ENCODE measurements at places on chromosomes 12 and 14.

- no peak for DNase-seq
Observed at GRCh38 chr12:111303531-111303930, 65.4 kb downstream of the PHETA1 start.

DNA sequence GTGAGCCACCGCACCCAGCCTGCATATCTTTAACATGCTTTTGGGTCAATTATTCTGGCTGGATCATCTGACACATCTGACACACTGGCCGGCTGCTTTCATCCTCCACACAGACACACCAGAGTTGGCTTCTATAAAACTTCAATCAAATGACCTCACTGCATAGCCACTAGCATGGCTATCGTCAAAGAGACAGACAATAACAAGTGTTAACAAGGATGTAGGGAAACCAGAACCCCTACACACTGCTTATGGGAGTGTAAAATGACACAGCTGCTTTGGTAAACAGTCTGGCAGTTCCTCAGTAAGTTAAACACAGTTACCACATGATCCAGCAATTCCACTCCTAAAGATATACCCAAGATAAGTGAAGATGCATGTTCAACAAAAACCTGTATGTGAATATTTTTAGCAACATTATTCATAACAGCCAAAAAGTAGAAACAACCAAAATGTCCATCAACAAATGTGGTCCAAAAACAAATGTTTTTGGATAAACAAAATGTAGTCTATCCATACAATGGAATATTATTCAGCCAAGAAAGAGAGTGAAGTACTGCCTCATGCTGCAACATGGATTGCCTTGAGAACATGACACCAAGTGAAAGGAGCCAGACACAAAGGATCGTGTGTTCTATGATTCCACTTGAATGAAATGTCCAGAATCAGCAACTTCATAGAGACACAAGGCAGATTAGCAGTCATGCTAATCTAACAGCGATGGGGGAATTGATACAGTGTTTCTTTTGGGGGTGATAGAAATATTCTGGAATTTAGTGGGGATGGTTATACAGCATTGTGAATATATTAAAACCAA is 10.1 kb downstream of the KDM2B start:
- DNase-seq: no peak

GRCh38 chr14:69354383-69355153 is 43.5 kb downstream of the ERH start:
- peak; percentile 32 for DNase-seq

- no peak for DNase-seq
Observed at GRCh38 chr12:29270446-29270845, 110.5 kb downstream of the ERGIC2 start.

GRCh38 chr12:18108611-18109010 is 18.6 kb upstream of the RERGL start:
- no peak for DNase-seq

DNA sequence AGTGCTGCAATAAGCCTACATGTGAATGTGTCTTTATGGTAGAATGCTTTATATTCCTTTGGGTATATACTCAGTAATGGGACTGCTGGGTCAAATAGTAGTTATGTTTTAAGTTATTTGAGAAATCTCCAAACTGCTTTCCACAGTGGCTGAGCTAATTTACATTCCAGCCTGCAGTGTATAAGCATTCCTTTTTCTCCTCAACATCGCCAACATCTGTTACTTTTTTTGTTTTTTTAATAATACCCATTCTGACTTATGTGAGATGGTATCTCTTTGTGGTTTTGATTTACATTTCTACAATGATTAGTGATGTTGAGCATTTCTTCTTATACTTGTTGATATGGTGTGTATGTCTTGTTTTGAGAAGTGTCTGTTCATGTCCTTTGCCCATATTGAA is 1186.2 kb downstream of the BCL11B start:
- no peak for DNase-seq

DNA sequence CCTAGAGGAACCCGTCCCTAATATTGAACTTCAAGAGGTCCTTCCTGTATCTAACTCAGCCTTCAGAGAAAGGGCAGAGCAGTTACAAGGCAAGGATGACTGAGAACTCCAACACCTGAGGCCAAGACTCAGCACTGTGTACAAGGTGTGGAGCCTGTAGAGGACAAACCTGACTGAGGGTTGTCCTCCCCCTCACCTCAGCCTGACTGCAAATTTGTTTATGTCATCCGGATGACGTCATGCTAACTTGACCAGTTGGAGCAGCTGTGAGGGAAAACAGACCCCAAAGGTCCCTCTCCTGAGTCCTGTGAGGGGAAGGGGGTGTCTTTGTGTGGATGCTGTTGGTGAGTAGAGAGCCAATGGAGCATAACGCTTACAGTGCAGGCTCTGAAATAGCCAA is 4.3 kb downstream of the CRACR2A start:
- DNase-seq: no peak

- no peak for DNase-seq
Observed at GRCh38 chr12:121982950-121983349, 38.7 kb upstream of the BCL7A start.

GRCh38 chr12:28172434-28173030 is 17.7 kb upstream of the CCDC91 start:
- no peak for DNase-seq

GRCh38 chr14:45252366-45253069 is 484 bp downstream of the MIS18BP1 start:
- DNase-seq: no peak

DNA sequence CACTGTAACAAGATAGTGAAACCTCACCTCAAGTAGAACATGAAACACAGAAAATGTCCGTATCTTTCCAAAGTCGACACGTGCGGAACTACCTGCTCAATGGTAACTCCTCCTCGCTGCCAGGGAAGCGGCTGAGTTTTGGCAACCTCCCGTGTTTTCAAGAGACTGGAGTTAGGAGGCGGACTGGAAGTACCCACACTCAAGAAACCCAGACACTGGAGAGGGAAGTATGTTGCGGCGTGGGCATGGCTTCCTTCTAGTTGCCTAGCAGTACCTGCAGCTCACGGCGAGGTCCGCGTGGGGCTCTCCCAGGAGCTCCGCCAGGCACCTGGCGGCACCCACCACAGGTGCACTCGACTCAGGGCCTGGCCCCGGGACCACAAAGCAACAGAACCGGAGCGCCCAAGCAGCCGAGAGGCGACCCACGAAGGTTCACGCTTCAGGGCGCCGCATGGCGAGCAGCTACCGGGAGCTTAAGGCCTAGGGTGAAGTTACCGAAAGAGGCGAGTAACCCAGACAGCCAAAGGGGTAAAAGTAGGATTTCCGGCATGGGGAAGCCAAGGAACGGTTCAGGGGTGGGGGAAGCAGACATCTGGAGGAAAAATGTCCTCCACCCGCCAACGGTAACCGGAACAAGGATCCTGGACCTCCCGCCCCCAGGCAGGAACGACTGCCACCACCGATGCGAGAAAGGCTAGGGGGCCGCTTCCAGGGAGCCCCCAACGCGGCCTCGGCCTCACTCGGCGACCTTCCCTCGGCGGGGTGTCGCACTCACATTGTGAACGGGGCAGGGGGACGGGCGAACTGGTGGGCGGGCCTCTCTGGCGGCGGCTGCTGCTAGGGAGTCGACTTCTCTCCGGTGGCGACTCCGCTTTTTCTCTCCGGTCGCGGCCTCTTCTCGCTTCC is 608 bp downstream of the PTGES3 start:
- DNase-seq: peak; percentile 40

DNA sequence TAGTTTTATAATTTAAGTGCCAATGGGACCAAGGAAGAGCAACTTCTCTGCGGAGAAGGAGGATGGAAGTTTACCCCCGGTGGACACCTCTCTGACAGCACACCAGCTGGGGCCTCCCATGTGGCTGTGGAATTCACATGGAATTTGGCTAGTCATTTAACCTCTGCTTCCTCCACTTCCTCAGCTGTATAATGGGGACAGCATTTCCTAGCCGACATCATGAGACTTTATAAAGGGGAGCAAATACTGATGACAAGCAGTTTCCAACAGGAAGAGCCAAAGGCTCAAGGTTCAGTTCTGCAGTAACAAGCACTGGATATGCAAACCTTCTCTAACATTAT is 7.5 kb downstream of the DUSP6 start:
- DNase-seq: no peak

- DNase-seq: no peak
Observed at GRCh38 chr12:107233551-107233950, 140.2 kb upstream of the CRY1 start.

- no peak for DNase-seq
Observed at GRCh38 chr14:103353362-103353761, 19.3 kb downstream of the EIF5 start.

DNA sequence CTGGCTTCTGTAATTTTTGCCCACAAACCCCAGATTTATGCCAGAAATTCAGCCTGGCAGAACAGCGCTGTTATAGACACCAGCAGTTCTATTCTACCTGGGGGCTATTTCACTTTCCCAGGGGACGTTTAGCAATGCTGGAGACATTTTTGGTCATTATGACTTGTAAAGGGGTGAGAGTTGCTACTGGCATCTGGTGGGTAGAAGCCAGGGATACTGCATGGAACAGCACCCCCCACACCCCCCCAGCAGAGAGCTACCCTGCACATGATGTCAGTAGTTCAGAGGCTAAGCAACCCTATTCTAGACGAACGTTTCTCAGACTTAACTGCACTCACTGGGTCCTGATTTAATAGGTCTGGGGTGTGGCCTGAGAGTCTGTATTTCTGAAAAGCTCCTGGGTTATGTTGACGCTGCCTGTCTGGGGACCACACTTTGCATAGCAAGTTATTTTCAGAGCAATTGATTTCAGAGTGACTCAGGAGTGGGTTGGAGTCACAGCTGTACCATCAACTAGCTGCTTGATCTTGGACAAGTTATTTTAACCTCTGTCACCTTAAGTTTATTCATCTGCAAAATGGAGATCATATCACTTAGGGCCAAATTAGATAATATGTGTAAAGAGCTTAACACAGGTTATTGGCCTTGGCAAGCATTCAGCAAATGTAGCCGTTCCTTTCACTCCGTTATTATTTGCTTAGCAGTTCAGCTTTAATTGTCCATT is 48.5 kb downstream of the CHST11 start:
- DNase-seq: no peak

GRCh38 chr14:75535164-75535898 is 13.1 kb downstream of the BATF start:
- no peak for DNase-seq

DNA sequence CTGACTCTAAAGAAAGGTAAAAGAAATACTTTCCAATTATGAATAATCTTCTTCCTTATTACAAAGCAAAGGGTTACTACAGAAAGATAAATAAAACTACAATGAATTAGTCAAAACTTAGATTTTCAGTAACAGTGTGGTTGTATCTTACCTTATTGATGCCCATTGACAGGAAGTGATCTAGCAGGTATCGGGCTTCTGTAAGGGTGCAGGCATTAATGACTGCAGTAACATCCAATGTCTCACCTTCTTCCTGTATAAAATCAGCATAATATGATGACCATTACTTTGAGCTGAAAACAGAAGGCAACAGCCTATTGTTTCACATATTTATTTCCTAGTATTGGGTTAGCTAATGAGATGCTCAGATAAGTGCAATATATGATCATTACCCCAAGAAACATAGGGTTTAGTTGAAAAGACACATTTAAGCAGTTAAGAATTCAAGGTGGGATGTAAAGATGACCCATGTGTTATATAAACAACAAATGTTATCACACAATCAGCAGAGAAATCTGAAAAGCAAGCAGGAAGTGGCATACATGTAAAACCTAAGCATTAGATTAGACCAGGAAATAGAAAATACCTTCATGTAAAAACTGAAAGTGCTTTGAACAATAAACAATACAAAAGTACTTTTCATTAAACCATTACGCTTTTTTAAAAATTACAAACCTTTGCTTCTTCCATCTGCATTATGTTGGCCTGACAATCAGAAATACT is 111.2 kb downstream of the KIF21A start:
- no peak for DNase-seq

- no peak for DNase-seq
Observed at GRCh38 chr12:26874501-26875296, 41.7 kb upstream of the ITPR2 start.

DNA sequence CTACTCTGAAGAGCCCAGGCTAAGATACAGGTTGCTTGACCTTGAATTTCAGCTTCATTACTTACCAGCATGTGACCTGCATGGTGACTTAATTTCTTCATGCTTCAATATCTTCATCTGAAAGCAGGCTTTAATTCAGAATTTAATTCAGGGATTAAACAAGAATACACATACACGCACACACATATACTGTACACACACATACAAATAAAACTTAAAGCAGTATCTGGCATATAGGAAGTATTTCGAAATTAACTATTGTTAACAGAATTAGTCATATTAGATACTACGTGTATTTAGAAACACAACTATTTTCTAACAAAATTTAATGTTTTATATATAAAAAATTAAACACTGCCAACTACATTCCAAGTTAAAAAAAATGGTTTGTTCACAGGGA is 640.3 kb downstream of the SLC6A15 start:
- no peak for DNase-seq

GRCh38 chr12:52164624-52165023 is 27.2 kb downstream of the KRT80 start:
- no peak for DNase-seq

DNA sequence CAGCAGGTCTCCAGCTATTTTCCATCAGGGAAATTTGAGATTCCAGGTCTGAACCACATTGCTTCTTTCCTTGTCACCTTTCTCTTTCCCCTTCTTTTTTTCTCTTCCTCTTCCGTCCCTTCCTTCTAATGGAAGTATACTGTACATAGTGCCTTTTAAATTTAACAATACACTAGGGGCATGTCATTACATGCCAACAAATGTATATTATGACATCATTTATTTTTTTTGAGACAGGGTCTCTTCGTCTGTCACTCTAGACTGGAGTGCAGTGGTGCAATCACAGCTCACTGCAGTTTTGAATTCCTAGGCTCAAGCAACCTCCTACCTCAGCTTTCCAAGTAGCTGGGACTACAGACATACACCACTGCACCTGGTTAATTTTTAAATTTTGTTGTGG is 148.9 kb downstream of the SUDS3 start:
- DNase-seq: no peak

DNA sequence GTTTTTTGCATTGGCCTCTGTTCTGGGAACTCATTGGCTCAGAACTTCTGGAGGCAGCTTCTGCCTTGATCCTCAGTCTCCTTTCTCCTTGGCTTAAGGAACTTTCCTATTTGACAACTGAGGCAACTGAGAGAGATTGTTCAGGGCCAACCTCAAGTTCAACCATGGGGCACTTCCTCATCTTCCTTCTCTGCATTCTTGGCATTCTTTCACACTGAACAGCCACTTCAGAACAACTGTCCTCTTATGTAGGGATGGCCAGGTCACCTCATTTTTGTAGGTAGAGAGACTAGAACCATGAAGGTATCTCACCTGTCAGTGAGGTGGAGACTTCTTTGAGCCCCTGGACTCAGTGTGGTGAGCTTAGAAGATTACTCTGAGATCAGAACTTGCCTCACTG is 63.0 kb upstream of the NRXN3 start:
- no peak for DNase-seq

DNA sequence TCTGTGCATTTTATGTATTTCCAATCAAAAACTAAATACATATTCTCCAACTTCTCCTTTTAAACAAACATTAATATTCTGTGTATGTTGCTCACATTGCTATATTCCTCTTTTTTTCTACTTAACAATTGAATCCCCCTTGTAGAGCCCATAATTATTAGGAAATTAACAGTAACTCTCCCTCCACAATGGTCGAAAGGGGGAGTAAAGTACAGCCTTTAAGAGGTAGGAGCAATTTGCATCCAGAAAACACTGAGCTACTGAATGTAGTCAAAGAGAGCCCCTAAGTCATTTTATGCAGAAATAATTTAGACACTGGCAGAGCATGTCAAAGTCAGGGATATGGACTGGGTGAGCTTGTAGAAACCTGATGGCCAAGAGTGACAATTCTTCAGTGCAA is 57.2 kb upstream of the SCN8A start:
- no peak for DNase-seq

- DNase-seq: no peak
Observed at GRCh38 chr12:117643971-117644370, 282.5 kb upstream of the NOS1 start.
